A172 (cell line): ENCODE measurements at places on chromosomes 2 and 18.
A peak's percentile ranks its signal among the peaks of the same experiment; 100 is the strongest.

DNA sequence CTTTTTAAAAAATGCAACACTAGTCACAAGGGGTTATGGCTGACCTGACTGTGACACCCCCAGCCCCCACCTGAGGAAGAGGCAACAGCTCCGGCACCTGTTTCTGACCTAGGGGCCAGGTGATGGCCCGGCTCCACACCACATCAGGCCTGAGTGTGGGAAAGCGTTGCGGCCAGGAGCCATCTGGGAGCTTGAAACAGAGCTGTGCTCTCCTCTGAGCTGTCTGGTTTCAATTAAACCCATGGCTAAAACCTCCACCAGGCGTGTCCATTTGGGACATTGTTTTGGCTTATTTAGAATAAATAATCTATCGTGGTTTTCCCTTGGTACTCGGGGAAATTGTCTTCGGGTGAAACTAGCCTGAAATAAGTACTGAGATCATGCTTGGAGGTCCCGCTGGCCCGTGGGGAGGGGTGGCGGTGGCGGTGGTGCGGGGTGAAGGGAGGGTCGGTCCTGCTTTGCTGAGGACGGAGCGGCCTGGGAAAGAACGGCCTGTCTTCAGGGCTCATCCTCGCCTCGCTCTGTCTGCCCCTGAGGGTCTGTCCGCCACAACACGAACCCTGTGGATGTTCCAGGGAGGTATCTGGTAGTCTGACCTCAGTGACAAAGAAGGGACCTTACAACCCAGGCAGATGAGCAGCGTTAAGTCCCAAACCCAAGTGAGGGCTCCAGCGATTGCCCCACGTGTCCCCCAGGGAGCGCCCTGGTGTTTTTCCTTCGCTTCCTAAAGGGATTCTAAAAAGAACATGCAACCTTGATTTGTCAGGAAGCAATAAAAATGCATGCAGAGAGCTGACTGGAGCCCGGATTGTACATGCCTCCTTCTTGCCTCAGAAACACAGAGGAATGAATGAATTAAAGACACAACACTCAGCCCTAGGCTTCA, 58.7 kb downstream of the IL1RL2 start:
- DNase-seq, result no peak

GRCh38 chr2:9002637-9003365, 683 bp downstream of the MBOAT2 start:
- peak; percentile 26 for DNase-seq

DNA sequence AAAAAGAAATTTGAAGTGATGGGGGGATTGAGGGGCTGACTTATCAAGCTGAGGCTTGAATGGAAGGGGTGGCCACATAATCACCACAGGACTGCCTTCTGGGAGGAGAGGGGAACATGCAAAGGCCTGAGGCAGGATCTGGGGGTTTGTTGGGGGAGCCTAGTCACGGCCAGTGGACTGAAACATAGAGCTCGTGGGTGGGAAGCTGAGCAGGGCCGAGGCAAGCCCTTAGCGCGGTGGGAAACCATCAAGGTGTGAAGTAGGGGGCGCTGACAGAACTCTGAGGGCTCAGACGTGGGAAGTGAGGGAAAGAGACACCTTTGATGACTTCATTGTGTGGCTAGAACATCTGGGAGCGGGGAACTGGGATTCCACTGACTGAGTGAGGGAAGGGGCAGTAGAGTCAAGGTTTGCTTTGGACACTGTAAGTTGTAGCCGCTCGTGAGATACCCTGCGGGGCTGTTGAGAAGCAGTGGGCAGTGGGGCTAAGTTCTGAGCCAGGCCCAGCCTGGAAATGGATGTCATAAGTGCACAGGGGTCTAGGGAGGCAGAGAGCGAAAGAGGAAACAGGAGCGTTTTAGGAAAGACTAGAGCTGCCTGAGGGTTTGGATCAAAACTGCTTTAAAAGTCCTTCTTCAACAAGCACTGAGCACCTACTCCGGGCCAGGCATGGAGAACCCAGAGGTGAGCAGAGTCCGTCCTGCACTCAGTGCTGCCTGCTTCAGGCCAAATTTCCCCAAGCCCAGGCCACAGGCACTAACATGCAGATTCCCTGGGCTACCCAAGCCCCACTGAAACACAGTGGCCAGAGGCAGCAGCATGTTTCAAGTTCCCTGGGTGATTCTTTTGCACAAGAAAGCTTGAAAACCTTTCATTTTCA, 686 bp upstream of the SNORC start:
- DNase-seq, result no peak

DNA sequence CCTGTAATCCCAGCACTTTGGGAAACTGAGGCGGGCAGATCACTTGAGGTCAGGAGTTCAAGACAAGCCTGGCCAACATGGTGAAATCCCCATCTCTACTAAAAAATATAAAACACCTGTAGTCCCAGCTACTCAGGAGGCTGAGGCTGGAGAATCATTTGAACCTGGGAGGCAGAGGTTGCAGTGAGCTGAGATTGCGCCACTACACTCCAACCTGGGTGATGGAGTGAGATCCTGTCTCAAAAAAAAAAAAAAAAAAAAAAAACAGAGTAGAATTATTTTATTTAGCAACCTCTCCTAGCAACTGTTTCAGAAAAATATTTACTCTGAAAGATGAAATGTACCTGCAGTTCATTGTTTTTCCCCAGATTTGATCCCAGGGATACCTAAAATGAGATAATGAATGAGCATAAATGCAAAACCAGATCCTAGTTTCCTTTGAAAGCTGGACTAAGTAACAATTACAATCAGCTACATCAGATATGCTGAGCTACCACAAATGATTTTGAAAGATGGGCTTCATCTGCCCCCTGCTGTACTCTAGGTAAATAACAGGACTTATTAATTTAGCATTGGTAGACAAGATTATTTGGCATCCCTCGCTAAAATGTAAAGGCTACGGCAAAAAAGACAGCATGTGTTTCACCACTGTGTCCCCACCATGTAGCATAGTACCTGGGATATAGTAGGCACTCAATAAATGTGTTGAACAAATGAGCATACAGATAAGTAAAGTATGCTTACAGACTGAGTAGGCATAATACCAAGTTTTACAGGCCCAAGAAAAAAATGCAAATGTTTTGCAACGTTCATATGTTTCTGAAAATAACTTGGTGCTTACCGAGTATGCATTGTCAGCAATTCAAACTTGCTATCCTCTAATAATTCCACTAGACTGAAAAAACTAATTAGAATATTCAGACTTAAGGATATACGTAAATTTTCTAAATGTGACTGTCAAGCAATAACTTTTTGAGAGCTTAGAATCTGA, 102.5 kb downstream of the ATL2 start:
- peak; percentile 82 for DNase-seq

GRCh38 chr2:112588611-112589045, 4.2 kb downstream of the CHCHD5 start:
- DNase-seq, result peak; percentile 37

DNA sequence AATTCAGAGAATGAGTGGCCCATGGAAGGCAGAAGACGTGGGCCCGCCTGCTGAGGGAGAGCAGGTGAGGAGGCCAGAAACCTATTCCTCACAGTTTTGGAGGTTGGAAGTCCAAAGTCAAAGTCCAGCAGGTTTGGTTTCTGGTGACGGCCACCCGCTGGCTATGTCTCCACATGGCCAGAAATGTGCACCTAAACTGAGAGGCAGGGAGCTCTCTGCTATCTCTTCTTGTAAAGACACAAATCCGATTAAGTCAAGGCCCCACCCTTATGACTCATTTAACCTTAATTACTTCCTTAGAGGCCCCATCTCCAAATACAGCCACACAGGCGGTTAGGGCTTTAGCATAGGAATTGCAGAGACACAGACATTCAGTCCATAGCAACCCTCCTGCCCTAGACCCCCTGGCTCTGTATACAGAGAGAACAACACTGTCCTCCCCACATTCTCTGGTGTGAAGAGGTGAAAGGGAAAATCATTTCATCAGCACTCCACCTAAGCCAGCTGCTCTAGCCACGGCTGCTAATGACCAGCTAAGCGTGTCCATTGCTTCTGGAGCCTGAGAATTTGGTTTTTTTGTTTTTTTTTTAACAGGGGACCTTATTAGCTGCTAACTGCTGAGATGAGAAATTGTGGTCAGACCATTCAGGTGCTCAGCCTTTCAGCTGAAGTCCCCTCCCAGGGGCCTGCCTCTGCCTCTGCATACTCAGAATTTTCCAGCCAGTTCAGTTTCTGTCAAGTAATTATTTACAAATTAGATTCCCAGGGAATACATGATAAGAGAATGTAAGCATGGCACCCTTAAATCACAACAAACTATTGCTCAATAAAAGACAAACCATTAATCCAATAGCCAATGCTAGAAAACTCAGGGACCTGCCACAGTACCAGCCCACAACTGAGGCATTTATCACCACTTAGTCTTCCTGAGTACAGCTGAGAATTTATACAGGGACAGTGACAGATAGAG, 368.7 kb upstream of the ID2 start:
- DNase-seq, result peak; percentile 82

- DNase-seq, result no peak
Observed at GRCh38 chr2:105597806-105598803, 146.6 kb upstream of the NCK2 start.

- DNase-seq, result no peak
Observed at GRCh38 chr2:169690958-169691357, 3.2 kb downstream of the CFAP210 start.

DNA sequence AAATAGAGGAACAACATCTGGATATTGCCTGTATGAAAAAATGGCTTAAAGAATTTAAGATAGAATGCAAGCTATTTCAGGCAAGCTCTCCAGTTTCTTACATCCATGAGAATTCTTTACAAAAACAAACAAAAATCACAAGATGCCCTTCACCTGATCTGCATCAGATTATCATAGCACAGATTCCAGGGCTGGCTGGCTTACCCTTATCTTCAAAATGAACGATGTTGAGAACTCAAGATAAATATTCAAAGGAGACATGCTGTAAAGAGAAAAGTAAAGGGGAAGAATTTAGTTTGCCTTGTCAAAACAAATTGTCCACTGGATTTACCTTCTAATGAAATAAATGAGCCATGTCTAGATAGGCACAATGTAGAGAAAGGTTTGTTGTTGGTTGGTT, 18.7 kb upstream of the SLC40A1 start:
- no peak for DNase-seq

DNA sequence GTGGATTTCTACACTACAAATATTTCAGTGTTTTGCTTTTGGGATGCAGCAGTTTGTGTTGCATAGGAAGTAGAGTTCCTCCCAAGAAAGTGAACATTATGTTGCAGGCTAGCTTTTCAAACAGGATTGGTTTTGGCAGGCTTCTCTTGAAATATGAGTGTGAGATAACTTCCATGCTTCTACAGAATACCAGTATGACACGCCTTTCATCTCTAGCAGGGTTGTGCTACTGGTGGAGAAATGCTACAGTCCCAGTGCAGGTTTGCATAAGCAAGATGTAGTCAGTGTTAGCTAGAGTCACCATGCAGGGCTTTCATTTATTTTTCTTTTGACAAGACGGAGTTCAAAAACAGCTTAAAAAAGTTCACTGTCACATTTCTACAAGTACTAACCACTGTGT, 17.1 kb upstream of the CAVIN2 start:
- DNase-seq, result no peak

- DNase-seq, result no peak
Observed at GRCh38 chr2:85737961-85738360, 15.8 kb upstream of the ATOH8 start.

- DNase-seq, result no peak
Observed at GRCh38 chr2:45743531-45744396, 92.3 kb downstream of the PRKCE start.

DNA sequence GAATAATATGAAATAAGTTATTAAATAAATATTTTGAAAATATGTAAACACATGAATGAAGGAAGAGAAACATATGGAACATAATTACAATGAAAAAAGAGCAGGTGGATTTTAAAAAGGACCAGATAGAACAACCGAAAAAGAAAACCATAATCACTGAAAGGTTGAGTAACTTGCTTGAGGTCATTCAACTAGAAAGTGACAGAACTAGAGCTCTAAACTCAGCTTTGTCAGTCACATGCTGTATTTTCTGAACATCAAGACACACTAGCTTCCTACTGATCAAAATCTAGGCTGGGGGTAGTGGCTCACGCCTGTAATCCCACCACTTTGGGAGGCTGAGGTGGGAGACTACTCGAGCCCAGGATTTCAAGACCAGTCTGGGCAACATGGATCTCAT, 30.0 kb upstream of the ITGAV start:
- DNase-seq, result no peak

GRCh38 chr18:26908906-26909305, 43.4 kb upstream of the AQP4 start:
- DNase-seq, result no peak

- no peak for DNase-seq
Observed at GRCh38 chr2:106185475-106186184, 8.5 kb downstream of the UXS1 start.

GRCh38 chr2:23620841-23621341, 235.9 kb downstream of the KLHL29 start:
- no peak for DNase-seq

DNA sequence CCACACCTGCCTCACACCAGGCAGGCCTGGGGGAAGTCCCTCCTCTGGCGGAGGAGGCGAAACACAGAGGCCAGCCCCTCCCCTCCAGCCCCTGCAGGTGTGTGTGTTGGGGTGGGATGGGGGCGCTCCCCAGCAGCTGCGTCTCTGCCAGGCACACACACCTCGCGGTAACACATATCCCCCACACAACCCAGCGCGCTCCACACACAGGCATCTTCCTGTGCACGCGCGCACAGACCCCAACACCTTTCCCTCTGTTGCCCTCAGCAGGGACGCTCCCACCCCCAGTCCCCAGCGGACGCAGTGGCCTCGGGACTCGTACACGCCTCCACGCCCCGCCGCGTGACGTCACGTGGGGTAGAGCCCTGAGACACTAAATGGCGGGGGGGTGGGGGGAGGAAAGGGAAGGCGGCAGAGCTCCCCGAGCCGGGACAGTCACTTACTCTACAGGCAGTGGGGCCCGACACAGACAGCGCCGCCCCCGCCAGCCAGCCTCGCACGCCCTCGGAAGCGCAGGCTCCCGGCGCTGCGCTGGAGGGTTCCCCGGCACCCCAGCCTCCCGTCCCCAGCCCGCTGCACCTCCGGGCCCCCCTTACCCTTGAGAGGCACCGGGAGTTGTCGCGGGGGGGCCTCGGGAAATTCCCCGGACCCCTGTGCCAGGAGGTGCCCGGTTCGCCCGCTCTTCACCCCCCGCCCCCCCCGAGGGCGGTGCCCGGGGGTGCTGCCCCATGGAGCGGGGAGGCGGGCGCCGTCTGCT, at the start of gene WNT10A:
Gene WNT10A, plus strand, starts transcription at position 751 of the 757 bp plus-strand sequence. CDS start 144 bp downstream, outside the sequence.
- DNase-seq, result no peak

DNA sequence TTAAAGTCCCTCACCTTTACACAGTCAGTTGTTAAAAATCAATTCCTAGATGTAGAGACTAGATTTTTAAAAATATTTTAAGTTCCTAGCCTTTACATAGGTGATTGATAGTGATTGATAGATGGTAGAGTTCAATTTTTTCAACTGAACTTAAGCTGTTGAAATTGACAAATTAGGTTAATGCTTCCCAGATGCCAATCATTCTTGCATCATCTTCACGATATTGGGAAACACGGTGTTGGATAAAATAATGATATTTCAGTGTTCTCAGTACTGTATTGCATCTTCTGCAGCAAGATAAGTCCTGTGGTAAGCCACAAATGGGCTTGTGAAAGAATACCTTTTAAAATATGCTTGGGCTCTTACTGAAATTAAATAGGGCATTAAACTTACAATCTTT, 667.6 kb downstream of the STK39 start:
- no peak for DNase-seq
